Putamen (tissue), 1 donor: ENCODE measurements at places on chromosomes 4 and X.
A peak's percentile ranks its signal among the peaks of the same experiment; 100 is the strongest.

DNA sequence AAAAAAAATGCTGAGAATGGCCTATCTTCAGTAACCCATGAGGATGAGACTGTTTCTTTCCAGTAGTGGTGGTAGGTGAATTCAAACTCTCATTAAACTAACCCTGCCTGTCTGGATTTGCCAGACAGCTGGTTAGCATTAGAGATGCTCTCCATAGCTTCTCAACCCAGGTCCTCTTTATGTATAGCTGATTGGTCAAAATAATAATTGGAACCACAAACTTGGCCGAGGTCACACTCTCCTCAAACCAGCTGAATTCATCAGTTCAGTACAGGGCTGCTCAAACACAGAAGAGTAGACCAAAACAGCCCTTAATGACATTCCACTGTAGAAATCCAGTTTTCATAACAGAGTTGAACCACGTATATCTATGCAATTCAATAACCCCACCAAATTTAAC, 85.3 kb downstream of the HCCS start:
- no peak for DNase-seq

- DNase-seq: no peak
These were observed 84.5 kb upstream of the UXT start for GRCh38 chrX:47743504-47743903.

DNA sequence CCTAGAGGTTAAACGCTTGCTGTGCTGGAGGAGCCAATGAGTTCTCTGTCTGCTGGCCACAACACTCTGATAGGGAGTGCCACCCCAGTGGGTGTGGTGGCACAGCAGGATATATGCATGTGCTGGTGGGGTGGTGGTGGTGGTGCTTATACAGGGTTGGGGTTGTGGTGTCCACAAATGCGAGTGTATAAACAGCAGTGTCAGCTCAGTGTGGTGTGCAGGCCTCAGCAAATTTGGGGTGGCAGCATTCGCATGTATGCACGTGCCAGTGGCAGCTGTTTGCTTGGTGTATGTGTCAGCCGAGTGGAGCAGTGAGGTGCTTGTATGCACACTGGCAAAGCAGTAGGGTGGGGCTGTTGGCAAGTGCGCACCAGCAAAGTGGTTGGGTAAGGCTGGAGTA, 157.4 kb downstream of the FAM47A start:
- DNase-seq: no peak

- DNase-seq: no peak
These were observed 15.3 kb downstream of the RTL3 start for GRCh38 chrX:78643874-78644273.

DNA sequence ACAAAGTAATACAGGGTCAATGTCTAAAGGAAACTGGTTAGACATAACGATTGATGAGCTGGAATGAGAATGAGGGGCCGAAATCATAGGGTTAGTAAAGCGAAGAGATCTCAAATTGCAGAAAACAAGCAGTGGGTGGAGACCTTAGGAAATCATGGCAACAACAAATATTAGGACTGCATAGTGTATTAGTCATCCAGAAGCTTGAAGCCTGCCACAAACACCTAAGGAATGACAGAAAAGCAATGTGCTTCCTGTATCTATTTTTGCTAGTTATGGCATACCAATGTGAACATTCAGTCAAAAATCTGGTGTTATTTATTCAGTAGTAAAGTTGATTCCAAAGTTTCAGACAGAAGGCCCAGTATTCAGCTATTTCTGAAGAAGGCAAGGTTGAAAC, 410.9 kb upstream of the CT83 start:
- no peak for DNase-seq

DNA sequence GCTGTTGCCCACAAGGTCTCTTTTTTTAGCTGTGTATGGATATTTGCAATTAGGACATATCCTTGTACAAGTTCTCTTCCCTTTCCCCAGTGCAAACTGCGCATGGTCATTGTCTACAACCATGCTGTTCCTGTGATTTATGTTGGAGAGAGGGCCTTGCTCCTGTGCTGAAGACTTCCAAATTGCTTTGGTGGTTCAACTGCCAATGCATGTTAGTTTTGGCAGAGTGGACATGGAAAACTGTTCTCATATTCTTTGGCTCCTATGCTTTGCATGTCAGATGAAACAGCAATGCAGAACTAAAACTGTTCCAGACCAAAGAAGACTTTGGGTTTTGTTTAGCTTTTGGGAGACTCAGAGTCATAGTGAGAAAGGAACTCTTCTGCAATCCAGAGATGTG, 148.8 kb upstream of the EDNRA start:
- DNase-seq: no peak

DNA sequence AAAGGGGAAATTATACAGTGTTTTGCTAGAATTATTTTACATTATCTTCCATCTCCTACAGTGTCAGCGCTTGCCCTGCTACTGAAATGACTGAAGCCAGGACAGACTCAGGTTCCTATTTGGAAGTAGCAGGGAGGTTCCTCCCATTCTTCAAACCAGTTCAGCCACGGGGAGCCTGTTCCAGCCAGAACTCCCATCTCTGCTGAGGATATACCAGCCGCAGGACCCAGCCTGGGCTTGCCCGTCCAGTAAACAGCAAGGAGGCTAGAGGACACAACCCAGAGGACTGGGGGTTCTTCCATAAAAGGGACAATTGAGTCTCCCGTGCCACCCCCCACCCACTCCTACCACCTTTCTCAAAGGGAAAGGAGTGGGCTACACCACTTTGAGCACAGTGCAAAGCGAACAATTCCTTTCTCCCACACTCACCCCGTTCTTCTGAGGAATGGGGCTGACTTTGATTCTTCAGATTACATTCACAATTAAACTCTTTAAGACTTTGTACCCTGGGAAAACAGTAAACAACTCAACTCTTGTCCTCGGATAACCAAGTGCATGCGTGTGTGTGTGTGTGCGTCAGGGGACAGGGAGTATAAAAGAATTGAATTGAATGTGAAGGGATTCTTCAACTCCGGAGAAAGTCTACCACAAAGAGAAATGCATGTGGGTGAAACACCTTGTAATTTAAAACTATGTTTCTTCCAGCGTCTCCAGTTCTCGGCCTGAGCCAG, 31.0 kb upstream of the PPARGC1A start:
- no peak for DNase-seq

DNA sequence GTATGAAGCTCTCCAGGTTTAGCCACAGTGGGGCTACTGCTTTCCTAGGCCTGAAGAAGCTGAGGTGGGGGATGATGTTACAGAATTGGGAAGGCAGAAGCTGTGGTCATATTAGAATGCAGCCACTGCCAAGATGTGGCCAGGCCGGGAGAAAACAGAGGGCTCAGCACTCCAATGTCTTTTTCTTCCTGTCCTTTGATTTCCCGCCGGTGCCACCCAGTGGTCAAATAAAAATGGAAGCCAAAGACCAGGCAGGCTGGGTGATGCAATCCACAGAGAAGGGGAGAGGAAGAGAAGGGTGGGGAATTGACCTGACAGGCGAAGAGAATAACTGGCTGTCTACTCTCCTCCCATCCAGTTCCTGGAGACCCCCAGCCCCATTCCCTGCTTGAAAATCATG, 94.9 kb upstream of the SHISA3 start:
- DNase-seq: peak; percentile 34

- DNase-seq: no peak
These were observed 282.1 kb upstream of the GIMD1 start for GRCh38 chr4:106650701-106651100.

- no peak for DNase-seq
These were observed 28.6 kb downstream of the CLNK start for GRCh38 chr4:10655968-10656367.

DNA sequence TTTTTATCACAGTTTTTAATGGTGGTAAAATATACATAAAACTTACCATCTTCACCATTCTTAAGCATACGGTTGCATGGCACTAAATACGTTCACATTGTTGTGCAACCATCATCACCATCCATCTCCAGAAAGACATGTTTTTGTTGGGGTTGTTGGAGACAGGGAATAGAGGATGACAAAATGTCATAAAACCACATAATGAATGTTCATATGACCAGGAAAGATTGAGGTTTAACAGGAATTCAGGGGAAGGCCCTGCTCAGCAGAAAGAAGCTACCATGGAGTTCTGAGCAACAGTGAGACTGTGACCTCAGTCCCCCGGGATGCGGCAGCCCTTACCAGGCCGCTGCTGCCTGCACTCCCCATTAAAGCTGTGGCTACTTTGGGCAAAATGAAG, 63.9 kb upstream of the TRIM2 start:
- no peak for DNase-seq

- DNase-seq: no peak
These were observed 677 bp upstream of the CYP4V2 start for GRCh38 chr4:186190581-186191199.

- DNase-seq: peak; percentile 2
These were observed 125.5 kb downstream of the OPHN1 start for GRCh38 chrX:68307769-68308168.

- DNase-seq: no peak
These were observed 9.0 kb upstream of the GLOD5 start for GRCh38 chrX:48752498-48752897.

DNA sequence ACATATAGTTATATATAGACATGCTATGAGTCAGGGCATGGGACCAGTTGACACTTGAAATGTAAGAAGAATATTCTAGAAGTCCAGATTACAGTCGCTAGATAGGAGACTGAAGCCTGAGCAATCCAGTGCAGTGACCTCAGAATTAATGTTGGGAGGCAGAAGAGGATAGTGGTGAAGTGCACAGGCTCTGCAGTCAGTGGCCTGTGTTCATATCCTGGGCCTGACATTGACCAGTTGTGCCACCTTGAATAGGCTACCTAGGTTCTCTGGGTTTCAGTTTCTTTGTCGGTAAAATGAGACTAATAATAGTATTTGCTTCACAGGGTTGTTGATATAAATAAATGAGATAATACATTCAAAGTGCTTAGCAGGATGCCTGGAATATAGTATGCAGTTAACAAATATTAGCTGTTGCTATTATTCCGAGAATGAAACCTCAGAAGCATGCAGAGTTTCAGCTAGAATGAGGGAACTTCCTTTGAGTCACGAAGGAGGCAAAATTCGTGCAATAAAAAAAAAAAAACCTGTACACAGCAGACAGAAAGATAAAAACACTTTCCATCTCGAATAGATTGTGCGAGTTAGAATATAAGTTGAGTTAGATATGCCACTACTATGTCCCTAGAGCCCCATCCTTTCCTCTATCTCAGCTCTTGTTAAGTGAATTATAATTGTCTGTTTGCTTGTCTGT, 4.0 kb upstream of the SH2D1A start:
- no peak for DNase-seq

DNA sequence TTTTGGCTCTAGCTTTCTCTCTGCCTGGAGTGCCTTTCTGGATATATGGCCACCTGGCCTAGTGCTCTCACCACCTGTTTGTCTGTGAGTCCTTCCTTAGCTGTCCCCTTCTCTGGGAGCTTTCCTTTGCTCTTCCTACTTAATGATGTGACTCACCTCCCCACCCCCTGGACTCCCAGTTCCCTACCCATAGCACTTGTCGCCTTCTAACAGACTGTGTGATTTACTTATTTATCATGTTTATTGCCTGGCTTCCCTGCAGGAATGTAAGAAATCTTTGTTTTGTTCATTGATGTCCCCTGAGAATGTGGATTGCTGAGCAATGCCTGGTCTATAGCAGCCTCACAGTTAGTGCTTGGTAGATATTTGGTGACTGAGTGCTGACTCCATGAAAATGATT, 18.9 kb downstream of the ADD1 start:
- DNase-seq: no peak

DNA sequence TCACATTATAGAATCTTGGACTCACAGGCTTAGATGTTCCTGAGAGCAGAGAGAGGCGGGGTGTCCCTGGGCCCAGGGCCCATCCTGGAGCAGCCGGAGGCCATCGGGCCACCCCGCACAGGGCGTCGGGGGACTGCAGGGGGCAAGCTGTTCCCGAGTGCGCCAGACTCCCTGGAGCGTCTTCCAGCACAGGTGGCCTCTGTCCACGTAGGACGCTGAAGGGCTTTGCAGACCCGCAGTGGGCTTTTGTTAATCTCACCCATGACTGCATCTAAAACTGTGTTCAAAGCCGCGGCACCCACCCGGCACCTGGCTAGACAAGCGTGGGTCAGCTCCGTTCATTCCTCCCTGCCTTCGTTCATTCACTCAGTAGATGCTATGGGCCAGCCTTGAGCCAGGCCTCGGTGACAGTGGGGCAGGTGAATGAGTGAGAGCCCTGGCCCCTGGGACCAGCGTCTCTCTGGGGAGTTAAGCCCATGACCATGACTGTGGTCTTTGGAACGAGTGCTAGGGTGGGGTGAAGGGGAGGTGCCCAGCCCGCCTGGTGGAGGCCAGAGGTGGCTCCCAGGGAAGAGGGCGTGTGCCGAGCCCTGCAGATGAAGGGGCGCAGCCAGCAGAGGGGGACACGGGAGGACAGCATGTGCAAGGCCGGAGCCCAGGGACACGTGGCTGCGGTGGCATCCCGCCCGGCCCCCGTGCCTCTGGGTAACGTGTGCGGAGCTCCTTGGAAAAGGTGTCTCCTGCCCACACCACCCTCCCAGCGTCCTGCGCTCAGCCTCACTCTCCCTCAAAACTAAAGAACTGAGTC, 98.3 kb downstream of the HMX1 start:
- DNase-seq: no peak

DNA sequence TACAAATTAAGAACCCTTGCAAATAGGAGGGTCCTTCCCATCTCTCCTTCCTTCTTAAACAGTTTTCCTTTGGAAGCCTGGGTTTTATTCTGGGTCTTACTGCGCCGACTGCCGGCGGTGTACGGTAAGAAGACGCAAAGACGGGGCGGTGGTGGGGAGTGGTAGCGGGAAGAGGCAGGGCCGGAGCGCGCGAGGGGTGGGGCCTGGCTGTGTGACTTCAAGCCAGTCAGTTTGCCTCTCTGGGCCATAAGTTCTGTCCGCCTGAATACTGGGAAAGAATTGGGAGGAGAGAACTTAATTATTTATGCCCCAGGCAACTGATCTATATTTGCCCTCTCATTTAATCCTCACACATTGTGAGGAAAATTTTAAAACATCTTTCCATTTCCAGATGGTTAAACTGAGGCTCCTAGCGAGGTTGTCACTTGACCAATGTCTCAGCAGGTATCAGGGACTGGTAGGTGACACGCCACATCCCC, 726 bp upstream of the KANTR start:
- peak; percentile 57 for DNase-seq

- DNase-seq: peak; percentile 65
These were observed 19.5 kb upstream of the CCNI start for GRCh38 chr4:77095101-77095821.

DNA sequence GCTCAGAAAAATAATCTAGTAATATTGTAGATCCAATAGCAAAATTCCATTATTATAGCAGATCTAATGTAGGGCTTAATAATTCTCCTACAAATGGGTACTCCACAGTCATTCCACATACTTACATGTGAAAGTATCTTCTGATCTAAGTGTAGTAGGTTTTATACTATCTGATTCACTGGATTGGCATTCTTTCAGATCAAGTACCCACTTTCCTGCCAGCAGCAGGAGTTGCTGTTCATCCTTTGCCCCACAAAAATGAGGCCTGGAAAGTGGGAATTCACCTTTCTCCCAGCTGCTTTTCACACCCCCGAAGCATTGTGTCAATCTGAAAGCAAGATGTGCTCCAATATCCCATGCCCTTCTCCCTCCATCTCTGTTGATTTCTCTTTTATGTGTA, 77.1 kb upstream of the RXFP1 start:
- no peak for DNase-seq

GRCh38 chrX:110086916-110087484, 84.1 kb downstream of the TMEM164 start:
- no peak for DNase-seq

- no peak for DNase-seq
These were observed 391.2 kb downstream of the ANKRD50 start for GRCh38 chr4:124321364-124321763.

- DNase-seq: no peak
These were observed 3.2 kb downstream of the CXorf65 start for GRCh38 chrX:71103110-71103983.

- DNase-seq: no peak
These were observed 293.9 kb downstream of the PDGFC start for GRCh38 chr4:156677656-156678055.
